ENCODE measurements at places on chromosomes 16 and 17.

DNA sequence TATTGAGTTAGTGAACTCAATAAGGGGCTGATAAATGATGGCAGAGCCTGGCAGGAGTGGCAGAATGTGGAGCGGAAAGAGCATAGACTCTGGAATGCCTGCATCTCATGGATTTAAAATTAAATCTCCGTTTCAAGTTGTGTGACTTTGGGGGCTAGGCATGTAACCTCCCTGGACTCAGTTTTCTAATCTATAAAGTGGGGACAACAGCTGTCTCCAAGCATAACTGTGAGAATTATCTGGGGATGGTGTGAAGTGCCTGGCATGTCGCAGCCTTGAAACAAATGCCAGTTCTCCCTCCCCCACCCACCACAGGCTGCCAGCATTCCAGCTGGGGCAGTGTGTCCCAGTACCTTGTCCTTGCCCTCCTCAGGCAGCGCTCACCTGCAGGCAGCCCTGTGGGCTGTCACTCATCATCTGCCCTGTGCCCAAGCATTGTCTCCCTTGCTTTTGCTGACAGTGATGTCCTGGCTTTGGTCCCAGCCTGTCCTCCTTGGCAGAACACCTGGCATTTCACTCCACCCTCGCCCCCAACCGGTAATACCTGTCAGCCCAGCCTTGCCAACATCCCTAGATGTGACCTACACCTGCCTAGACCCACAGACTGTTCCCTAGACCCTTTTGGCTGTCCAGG is 129.6 kb downstream of the MRM1 start:
- H3K27me3 ChIP-seq: no peaks in the 10 kb centered on the region
- no peaks in the 10 kb centered on the region for H3K36me3 ChIP-seq
- no peak for DNase-seq
- H3K4me1 ChIP-seq: peaks cover 8% of the 10 kb centered on the region
- H3K27ac ChIP-seq: no peak overlapping the region
- H3K4me3 ChIP-seq: no peak overlapping the region

DNA sequence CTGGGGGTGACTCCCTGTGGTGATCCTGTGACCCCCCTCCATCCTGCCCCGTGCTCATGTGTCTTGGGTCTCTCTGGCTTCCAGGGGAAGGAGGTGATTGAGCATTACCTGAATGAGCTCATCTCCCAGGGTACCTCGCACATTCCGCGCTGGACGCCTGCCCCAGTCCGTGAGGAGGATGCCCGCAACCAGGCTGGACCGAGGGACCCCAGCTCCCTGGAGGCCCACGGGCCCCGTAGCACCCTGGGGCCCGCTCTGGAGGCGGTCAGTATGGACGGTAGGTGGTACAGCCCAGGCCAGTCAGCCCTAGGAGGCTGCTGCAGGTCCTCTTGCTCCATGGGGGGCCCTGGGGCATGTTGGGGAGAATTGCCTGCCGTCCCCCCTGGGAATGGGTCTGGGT is 33.6 kb downstream of the SEC14L5 start:
- H3K36me3 ChIP-seq: peaks cover 4% of the 10 kb centered on the region
- H3K4me3 ChIP-seq: no peak overlapping the region
- peaks cover 17% of the 10 kb centered on the region for H3K27me3 ChIP-seq
- peaks cover 8% of the 10 kb centered on the region for H3K4me1 ChIP-seq
- no peak for DNase-seq

DNA sequence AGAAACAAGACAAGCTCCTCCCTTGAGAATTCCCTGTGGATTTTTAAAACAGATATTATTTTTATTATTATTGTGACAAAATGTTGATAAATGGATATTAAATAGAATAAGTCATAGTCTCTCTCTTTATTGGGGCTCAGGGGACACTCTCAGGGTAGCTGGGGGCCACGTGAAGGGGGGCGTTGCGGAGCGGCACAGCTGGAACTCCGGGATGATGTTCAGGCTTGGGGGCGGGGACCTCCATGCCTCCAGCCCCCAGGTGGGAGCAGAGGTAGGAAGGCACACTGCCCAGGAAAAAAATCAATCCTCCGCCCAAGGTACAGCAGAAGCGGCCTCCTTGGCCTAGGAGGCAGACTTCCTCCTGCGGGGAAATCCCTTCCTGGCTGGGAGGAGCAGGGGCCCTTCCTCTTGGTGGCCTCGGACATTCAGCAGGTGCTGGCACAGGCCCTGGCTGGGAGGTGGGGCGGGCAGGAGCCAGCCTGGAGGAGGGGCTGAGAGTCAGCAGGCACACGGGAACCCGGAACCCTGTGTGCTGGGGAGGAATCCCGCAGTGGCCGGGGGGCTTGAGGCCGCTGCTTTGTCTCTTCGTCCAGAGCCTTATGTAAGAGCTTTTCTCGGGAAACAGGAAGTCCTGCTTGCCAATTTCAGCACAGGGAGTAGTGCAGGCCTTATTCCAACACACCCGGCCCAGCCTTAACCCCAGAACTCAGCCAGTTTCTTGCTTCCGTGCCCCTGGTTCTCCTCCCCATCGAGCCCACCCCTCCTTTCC is 591 bp upstream of the TNFSF13 start:
- DNase-seq: peak; percentile 96
- H3K4me1 ChIP-seq: peaks cover 52% of the 10 kb centered on the region
- no peaks in the 10 kb centered on the region for H3K27me3 ChIP-seq
- H3K36me3 ChIP-seq: peaks cover 13% of the 10 kb centered on the region

DNA sequence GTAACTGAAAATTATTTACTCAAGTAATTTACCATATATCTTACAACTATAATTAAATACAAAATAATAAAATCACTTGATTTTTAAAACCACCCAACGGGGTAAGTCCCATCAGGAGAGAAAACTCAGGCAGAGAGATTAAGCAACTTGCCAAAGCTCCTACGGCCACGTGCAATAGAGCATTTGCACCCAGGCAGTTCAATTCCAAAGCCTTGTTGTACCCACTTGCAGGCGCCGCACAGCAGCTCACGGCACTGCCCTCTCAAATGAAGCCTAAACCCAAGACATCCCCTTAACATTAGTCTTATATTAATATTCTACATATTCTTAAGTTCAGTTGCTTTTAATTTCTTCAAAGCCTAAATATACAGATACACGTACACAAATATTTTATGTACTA is 75.7 kb downstream of the SPAG9 start:
- H3K27me3 ChIP-seq: no peaks in the 10 kb centered on the region
- no peak overlapping the region for H3K4me3 ChIP-seq
- no peak overlapping the region for H3K27ac ChIP-seq
- H3K4me1 ChIP-seq: peaks cover 30% of the 10 kb centered on the region

GRCh38 chr16:70493802-70494201 is 29.6 kb downstream of the COG4 start:
- H3K27me3 ChIP-seq: no peaks in the 10 kb centered on the region
- peaks cover 97% of the 10 kb centered on the region for H3K36me3 ChIP-seq
- H3K4me1 ChIP-seq: no peaks in the 10 kb centered on the region
- DNase-seq: no peak
- no peak overlapping the region for H3K4me3 ChIP-seq

DNA sequence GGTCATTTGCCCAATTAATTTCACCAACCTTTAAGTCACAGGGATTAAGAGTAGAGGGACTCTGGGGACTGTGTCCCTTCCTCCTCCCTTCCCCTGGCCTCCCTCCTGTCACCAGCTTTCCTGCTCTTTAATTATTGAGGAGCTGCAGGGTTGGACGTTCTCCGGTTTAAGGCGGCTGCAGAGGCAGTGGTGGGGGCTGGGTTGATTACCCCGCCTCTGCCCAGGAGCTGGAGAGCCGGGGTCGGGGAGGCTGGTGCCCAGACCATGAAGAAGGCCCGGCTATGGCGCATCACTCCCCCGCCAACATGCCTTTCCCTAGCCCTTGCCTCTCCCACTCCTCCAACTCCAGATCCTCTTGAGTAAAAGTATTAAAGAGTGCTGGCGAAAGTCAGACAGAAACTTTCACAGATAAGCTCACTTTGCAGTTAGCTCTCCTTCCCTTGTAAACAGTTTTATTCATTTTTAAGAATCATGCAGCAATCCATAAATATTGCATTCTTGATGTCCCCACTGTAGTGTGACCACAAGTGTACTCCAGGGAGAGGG is 1.1 kb upstream of the FOXJ1 start:
- H3K4me1 ChIP-seq: peaks cover 51% of the 10 kb centered on the region
- H3K36me3 ChIP-seq: no peaks in the 10 kb centered on the region
- H3K27me3 ChIP-seq: peaks cover 32% of the 10 kb centered on the region
- no peak for DNase-seq
- no peak overlapping the region for H3K4me3 ChIP-seq
- H3K27ac ChIP-seq: no peak overlapping the region

DNA sequence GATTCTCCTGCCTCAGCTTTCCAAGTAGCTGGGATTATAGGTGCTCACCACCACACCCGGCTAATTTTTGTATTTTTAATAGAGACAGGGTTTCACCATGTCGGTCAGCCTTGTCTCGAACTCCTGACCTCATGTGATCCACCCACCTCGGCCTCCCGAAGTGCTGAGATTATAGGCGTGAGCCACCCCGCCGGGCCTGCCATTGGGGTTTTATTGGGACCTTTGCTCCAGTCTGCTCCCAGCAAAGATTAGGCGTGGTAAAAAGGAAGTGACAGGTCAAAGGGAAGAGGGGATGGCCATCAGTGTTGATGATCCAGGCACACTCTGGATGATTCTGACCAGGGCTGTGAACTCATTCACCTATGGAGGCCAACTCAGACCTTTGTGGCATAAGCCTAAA is 20.5 kb downstream of the MYLK3 start:
- no peaks in the 10 kb centered on the region for H3K4me1 ChIP-seq
- no peak for DNase-seq
- peaks cover 46% of the 10 kb centered on the region for H3K36me3 ChIP-seq
- H3K27ac ChIP-seq: no peak overlapping the region
- no peaks in the 10 kb centered on the region for H3K27me3 ChIP-seq

DNA sequence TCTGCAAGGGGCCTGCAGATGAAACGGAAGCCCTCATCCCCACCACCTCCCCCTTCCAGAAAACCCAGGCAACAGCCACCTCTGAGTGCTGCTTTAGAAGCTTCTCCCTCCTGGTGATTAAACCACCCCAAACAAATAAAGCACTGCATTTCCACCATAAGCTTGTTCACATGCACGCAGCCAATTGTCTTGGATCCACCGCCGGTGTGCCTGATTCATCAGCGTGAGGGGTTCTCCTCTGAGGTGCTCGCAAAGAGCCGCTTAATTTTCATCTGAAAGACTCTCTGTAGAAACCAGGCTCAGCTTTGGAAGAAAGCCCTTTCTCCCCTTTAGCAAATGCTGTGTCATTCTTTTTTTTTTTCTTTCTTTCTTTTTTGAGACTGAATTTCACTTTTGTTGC is 155.2 kb upstream of the EEF2KMT start:
- DNase-seq: no peak
- H3K27me3 ChIP-seq: no peaks in the 10 kb centered on the region
- H3K4me1 ChIP-seq: no peaks in the 10 kb centered on the region
- H3K27ac ChIP-seq: no peak overlapping the region
- H3K4me3 ChIP-seq: no peak overlapping the region
- no peaks in the 10 kb centered on the region for H3K36me3 ChIP-seq

DNA sequence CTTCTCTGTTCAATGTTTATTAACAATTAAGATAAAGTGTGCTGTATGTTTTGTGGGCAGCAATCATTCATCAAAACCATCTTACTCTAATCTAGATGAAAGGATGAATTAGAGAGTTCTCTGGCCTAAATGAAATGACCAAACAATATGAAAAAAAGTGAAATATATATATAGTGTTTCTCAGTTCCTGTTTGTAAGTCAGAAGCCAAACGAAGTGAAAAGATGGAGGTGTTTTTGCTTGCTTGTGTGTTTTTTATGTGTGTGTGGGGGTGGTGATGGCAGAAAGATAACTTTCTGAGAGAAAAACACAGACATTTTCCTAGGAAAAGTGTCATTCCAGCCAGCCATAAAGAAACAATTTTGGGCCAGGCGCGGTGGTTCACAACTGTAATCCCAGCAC is 138.6 kb downstream of the CDH8 start:
- no peak overlapping the region for H3K27ac ChIP-seq
- H3K27me3 ChIP-seq: no peaks in the 10 kb centered on the region
- H3K4me3 ChIP-seq: no peak overlapping the region
- no peaks in the 10 kb centered on the region for H3K4me1 ChIP-seq
- H3K36me3 ChIP-seq: no peaks in the 10 kb centered on the region
- DNase-seq: no peak

GRCh38 chr16:87163637-87164036 is 153.6 kb downstream of the C16orf95 start:
- H3K36me3 ChIP-seq: no peaks in the 10 kb centered on the region
- H3K27me3 ChIP-seq: no peaks in the 10 kb centered on the region
- no peaks in the 10 kb centered on the region for H3K4me1 ChIP-seq
- H3K4me3 ChIP-seq: no peak overlapping the region
- DNase-seq: no peak

DNA sequence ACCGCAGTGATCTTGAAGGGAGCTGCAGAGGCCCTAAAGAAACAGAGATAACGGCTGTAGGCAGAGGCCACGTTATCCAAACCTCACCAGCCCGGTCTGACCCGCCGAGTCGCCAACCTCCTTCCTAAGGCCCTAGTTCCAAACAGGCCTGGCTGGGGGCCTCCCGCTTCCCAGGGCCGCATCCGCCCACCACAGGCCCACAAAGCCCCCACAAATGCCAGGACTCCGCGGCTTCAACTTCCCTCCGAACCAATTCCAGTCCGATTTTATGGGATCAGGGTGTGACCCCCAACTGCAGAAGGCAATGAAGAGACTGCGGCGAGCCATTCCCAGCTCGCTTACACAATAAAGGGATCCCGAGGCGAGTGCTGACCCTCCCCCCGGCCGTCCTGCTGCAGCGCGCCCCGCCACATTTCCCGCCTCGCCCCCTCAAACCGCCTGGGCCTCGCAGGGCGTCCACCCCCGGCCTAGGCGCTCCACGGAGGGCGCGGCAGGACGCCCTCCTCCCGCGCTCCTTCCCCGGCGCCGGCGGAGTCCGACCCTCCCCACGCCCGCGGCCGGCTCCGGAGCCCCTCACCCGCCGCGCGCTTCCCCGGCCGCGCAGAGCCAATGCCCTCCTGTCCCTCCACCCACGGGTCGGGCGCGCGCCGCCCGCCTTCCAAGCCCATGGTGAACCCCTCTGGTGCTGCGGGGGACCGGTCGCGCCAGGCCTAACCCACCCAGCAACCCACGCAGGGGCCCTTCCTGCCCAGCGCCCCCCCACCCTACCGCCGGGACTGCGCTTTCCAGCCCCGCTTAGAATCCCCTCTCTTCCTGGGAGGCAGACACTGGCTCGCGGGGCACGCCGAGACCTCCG is 926 bp downstream of the MYH10 start:
- no peaks in the 10 kb centered on the region for H3K27me3 ChIP-seq
- H3K4me1 ChIP-seq: peaks cover 12% of the 10 kb centered on the region
- peak overlapping the region; percentile 89 for H3K4me3 ChIP-seq
- peak overlapping the region; percentile 73 for H3K27ac ChIP-seq
- H3K36me3 ChIP-seq: no peaks in the 10 kb centered on the region

DNA sequence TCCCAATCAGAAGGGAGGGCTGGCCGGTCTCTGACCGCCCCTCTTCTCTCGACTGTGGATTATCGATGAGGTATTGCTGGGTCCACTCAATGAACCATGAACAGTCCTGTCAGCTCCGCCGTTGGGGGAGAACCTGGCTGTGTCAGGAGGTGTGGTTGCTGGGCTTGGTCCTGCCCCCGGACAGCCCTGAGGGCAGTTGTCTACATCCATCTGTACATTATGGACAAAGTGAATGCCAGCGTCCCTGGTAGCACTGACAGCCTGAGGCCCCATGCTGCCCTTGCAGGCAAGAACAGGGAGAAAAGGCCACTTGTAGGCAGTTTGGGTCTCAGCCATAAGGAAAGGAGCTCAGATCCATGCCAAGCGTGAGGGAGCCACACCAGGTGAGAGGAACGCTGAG is 38.9 kb downstream of the ST3GAL2 start:
- H3K27me3 ChIP-seq: no peaks in the 10 kb centered on the region
- peaks cover 18% of the 10 kb centered on the region for H3K4me1 ChIP-seq
- H3K27ac ChIP-seq: no peak overlapping the region
